ENCODE measurements at places on chromosomes 5 and 9. TPM values are rescaled to one million over a fixed set of nuclear protein-coding genes. Genes with fewer than 3 reads are reported as not detected.
A peak's percentile ranks its signal among the peaks of the same experiment; 100 is the strongest.

DNA sequence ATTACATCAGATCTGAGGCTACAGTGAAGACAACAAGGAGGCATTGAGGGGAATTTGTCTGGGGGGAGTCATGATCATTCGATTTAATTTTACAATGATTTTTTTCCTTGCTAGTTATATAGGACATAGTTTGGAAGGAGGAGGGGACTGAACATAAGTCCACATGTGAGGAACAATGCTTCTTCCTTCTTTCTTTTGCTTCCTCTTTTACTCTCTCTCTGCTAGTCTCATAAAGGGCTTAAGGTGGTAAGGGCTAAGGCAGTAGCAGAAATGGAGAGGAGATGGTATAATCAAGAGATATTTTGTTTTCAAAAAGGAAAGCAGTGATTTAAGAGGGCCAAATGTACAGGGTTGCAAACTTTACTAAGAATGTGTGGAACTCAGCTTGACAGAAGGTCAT, 64.3 kb downstream of the GRIN3A start:
- no peak for DNase-seq

DNA sequence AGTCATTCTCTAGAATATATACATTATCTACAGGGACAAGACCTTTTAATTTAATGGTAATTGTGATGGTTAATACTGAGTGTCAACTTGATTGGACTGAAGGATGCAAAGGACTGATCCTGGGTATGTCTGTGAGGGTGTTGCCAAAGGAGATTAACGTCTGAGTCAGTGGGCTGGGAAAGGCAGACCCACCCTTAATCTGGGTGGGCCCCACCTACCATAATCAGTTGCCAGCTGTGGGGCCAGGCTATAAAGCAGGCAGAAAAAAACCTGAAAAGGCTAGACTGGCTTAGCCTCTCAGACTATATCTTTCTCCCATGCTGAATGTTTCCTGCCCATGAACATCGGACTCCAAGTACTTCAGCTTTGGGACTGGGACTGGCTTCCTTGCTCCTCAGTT, 112.2 kb upstream of the SMC2 start:
- no peak for DNase-seq

DNA sequence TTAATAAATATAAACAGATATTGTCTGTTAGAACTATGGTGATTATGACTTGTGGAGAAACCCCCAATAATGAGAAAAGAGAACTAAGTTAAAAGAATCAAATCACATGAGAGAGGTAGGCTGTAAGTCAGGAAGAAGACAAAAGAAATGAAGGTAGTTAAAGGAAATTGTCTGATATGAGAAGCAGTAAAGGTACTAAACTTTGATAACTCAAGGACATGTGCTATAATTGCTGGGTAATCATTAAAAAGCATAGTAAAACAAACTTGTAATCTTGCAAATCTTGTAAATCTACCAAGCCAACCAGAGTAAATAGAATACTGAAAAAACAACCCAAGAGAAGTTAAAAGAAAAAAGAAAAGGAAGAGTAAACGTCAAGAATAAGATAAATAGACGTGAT, 207.0 kb upstream of the CTNND2 start:
- no peak for DNase-seq

- DNase-seq, result no peak
Observed at GRCh38 chr5:172644266-172644665, 3.2 kb downstream of the NEURL1B start.

DNA sequence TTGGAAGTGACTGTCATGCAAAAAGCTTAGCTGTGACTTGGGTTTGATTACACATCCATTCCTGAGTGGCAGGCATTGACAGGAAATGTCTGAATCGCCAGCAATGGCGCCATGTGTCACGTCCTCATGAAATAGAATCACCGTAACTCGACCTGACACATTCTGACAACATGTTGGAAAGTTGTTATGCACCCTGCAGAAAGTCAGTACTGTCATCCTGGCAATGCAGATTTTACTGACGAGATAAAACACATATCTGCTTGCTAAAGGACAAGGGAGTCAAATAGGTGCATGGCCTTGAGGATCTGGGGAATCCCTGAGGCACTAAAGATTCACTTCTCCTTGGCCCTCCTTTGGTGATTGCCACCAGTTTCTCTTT, 344.2 kb downstream of the SPATA31D1 start:
- DNase-seq, result peak; percentile 46

- no peak for DNase-seq
Observed at GRCh38 chr9:111852291-111852690, 44.3 kb upstream of the UGCG start.

DNA sequence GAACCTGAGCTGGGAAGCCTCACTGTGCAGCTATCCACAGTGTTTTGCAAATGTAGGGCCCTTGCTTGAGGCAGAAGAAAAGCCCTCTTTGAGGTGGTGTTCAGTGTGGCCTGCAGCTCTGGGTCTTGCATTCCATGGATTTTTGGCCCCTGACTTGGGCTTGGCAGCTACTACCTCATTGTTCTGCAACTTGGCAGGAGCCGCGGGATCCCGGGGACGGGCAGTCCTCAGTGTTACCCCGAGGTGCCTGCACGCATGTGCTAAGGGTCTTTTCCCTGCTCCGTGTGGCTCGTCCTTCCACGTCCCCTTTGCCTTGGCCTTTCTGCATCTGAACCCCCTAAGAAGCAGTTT, 39.8 kb downstream of the NEK6 start:
- peak; percentile 88 for DNase-seq

- DNase-seq, result no peak
Observed at GRCh38 chr5:59607138-59607765, 286.3 kb downstream of the PDE4D start.

GRCh38 chr5:169583101-169583423, 511 bp upstream of the SPDL1 start:
- DNase-seq, result no peak

- DNase-seq, result peak; percentile 35
Observed at GRCh38 chr5:160369990-160370712, at the start of gene C1QTNF2. Gene C1QTNF2, minus strand, starts transcription at chr5:160370626. Its CDS starts 15,615 bp downstream, at chr5:160355011.

DNA sequence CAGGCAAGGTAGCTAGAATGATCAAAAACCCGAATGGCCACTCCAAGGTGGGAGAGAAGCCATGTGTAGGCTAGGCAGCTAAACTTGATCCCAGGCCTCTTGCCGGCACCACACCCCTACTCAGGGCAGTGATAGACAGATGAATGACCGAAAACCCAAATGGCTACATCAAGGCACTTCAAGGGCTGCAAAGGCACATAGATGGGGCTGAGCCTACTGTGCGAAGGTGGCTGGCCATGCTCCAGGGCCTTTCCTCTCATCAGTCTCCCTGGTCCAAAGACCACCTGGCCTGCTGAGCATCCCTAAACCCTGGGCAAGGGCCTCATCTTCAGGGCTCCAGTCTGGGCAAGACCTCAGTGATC, 3.7 kb upstream of the TIFAB start:
- no peak for DNase-seq

DNA sequence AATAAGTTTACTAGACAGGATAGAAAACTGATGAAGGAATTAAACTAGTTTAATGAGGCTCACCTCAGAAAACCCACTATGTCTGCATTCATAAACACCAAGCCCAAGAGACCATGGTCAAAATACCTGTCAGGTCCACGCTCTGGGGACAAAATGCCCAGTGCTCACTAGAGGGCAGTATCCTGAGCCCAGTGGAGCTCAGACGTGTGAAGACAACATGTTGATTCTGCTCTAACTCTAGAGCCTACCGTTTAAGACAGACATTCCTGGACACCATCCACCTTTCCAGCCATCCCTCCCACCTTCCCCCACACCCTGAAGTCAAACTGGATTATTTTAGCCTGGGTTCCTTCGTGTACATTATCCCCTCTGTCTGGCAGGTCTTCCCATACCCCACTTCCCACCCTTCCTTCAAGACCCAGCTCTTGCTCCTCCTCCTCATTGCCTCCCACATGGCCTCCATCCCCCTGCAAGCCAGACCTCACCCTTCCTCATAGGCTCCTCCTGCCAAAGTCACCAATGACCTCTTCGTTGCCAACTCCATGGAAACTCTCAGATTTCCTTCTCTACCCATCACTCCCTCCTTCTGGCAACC, 142.3 kb upstream of the FSTL4 start:
- DNase-seq, result peak; percentile 36

- DNase-seq, result no peak
Observed at GRCh38 chr9:38256461-38256860, 136.0 kb upstream of the ALDH1B1 start.

DNA sequence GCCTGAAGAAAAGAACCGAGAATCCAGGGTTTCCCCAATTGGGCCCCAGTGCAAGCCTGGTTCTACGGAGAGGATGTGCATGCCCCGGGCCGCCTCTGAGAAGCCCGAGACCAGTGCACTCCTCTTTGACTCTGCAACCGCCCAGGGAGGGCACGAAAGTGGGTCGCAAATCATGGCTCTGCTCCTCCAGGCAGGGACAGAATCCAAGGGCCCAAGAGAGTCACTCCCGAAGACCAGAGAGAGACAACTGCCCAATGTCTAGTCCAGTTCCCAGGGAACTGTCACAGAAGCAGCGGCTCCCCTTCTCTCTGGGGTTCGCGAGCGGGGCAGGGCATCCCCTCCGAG, 107.8 kb downstream of the PSD2 start:
- no peak for DNase-seq

DNA sequence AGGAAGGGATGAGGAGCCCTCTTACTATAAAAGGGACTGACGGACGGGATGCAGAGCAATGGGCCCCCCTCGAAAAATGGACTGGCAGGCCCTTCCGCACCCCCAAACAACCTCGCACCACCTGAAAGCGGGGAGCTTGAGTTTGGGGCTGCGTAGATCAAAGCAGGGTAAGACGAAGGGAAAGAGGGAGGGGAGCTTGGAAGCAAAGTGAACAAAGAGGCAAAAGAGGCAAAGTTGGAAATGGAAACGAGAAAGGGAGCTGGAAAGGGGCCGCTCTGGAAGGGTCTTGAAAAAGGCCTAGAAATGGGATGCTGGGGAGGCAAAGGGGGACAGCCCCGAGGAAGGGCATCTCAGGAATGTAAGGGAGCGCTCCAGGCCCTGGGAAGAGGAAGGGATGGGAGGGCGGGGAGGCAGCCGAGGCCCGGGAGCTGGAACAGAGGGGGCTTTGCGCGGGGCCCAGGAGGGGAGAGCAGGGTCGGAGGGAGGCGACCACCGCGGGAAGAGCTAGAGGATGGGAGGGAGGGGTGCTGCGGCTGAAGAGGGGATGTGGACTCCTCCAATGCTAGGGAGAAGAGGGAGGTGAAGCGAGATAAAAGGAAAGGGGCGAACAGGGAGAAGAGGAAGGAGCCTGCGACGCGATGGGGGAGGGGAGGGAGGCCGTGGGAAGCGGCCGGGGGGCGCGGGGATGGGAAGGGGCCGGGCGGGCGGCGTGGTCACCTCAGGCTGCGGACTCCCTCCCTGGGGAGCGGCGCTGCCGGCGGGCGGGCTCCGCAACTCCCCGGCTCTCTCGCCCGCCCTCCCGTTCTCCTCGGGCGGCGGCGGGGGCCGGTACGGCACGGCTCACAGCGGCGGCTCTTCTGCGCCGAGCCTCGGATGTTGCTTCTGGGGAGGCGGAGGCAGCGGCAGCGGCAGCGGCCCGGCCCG, 577 bp downstream of the RNF145 start:
- no peak for DNase-seq

- no peak for DNase-seq
Observed at GRCh38 chr5:172726966-172727365, 44.0 kb downstream of the DUSP1 start.

DNA sequence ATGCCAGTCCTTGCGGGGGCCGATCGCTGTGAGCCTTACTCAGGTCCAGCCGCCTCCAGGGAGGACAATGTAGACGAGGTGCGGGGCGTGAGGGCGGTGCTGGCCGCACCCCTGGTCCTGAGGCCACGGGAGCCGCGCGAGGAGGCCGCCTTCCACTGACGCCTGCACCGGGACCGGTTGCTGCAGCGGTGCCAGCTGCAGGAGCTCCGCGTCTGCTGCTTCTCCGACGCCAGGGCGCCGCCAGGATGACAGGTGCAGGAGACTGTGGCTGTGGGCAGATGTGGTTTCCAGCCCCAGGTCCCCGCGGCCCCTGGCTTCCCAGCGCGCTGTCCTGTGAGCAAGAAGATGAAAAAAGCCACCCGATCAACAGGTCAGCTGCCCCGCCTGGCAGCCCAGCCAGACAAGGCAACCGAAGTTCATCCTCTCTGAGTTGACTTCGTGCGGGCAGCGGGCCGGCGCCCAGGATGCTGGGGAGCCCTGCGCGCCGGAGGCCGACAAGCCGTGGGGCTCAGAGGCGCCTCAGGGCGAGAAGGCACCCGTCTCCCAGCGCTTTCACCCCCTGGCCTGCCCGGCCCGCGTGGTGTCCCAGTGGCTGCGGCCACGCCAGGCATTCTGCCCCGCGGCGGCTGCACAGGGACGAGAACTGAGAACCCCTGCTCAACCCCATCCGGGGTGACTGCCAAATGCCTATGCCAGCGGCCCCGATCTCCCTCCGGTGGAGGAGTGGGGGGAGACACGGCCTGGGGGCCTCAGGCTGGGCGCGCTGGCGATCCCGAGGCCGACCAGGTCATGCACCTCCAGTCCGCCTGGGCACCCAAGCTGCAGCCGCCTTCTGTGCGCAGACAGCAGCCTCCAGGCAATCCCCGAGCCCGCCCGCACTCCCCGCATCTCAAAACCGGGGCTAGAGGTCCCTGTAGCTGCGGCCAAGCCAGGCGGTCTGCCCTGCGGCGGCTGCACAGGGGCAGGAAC, 43.4 kb upstream of the BICD2 start:
- DNase-seq, result no peak

DNA sequence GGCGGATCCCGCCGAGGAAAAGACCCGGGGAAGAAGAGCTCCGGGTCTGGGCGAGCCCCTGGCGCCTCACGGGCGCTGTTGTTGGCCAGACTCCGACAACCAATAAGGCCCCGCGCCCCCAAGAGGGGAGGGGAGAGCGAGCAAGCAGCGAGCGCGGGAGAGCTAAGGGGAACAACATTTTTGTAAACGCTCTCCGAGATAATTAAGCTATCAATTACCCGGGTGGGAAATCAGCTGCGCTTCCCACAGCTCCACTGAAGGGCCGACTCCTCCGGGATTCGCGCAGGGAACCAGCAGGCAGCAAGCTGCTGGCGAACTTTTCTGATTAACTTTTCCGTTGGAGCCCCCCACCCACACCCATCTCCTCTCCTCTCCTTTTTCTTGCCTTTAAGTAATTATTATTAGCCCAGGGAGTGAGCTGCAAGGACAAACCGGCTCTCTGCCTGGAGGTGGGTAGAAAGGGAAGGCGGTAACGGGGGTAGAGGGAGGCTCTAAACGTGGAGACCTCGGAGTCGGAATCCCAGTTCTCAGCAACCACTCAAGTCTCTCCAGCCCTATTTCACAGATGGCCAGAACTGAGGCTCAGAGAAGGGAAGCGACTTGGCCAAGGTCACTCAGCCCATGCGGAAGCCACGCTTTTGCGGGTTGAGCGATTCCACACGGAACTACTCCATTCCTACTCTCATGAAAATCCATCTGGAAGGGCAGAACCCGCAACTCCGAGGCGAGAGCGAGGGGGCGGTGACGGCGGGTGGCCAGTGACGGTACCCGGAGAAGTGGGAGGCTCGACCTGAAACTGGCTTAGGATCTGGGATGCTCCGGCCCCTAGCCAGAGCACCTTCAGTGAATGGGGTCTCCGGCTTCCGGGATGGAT, 1.3 kb downstream of the ASTN2 start:
- DNase-seq, result no peak

Gene RGS14
- 32.3 TPM for total RNA-seq

Gene TMC1
- not detected for total RNA-seq

Gene CTSL
- 71.7 TPM for total RNA-seq

Gene PAPPA
- total RNA-seq, result not detected

Gene PCDHB8
- 0.40 TPM for total RNA-seq

Gene HAPLN1
- total RNA-seq, result 7.8 TPM

Gene CD274
- total RNA-seq, result 3.8 TPM

Gene COL5A1
- 15.4 TPM for total RNA-seq

Gene CDH9
- total RNA-seq, result not detected

Gene IFNA2
- total RNA-seq, result not detected

Gene TNIP1
- total RNA-seq, result 139 TPM

Gene NEURL1B
- total RNA-seq, result 0.95 TPM

Gene BTNL3
- not detected for total RNA-seq

Gene SPTLC1
- total RNA-seq, result 63.3 TPM
